ENCODE measurements at places on chromosomes 6 and 20.

DNA sequence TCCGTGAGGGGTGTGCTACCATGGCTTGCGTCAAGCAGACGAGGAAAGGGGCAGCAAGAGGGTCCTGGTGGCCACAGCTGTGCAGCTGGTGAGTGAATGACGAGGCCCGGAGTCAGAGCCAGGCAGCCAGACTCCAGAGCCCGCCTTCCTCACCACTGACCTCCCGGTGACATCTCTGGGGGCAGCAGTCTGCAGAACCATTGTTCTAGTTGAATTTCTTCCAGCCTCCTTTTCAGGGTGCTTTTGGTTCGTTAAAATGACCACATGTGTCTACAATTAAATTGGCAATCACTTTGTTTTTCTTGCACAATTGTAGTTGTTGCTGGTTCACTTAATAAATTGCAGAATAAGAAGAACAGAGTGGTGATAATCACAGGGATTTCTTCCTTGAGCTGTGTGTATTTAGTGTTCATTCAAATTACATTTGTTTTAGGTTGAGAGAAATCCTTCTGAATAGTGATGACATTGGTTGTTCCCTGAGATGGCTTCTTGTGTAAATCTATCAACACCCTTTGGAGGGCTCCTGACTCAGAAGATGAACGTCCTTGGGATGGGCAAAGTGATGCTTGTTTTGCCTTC is 96.4 kb downstream of the TULP4 start:
- peak; percentile 39 for DNase-seq

DNA sequence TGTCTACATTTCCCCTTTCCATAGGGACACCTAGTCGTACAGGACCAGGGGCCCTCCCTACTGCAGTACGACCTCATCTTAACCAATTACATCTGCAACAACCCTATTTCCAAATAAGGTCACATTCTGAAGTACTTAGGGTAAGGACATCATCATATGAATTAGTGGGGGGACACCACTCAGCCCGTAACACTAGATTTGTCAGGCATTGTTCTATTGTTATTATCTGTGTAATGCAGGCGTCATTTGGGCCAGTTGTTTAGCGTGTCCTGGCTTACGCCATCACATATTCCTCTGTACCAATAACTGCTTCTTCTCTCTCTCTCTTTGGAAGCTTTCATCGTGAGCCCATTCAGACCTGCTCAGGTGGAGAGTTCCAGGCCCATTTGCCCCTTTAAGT is 89.3 kb downstream of the CAP2 start:
- DNase-seq: no peak

GRCh38 chr6:143839196-143839595 is 3.9 kb upstream of the LTV1 start:
- no peak for DNase-seq

DNA sequence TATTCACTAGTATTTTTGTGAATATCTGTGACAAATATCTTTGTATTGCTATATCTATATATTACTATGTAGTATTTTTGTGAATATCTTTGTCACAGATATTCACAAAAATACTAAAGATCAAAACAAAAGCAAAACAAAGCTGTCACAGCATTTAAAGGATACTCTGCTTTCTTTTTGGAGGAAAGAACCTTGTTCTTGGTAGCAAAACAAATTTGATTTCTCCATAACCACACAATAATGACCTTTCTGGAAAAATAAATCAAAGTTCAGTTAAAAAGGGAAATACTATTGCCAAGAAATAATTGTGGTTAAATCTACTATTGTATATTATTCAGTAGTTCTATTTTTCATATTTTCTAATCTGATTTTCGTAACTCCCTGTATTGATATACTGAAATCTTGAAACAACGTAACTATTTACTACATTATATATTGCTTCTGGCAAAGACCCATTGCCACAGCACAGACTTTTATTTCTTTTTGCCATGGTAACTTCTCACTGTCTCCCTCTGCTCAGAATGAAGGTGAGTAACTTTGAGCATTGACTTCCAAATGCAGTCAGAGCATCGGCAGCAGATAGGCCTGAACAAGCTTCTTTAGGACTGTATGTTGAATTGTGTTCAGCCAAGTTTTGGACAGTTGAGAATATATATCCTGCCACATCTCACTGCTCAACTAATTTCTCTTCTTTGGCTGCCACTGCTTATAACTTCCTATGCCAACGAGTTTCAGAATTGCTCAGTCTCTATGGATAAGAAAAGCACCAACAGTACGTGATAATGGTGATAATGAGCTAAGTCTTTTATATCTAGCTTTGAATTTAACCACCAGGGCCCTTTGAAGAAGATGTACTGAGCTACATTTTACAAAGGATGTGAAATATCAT is 1097.2 kb upstream of the GJE1 start:
- DNase-seq: no peak

- no peak for DNase-seq
Measured at GRCh38 chr6:8100159-8100854, 2.0 kb downstream of the EEF1E1 start.

GRCh38 chr6:142359271-142359960 is 57.6 kb downstream of the ADGRG6 start:
- DNase-seq: no peak

GRCh38 chr6:163513003-163513402 is 98.5 kb downstream of the QKI start:
- DNase-seq: no peak

DNA sequence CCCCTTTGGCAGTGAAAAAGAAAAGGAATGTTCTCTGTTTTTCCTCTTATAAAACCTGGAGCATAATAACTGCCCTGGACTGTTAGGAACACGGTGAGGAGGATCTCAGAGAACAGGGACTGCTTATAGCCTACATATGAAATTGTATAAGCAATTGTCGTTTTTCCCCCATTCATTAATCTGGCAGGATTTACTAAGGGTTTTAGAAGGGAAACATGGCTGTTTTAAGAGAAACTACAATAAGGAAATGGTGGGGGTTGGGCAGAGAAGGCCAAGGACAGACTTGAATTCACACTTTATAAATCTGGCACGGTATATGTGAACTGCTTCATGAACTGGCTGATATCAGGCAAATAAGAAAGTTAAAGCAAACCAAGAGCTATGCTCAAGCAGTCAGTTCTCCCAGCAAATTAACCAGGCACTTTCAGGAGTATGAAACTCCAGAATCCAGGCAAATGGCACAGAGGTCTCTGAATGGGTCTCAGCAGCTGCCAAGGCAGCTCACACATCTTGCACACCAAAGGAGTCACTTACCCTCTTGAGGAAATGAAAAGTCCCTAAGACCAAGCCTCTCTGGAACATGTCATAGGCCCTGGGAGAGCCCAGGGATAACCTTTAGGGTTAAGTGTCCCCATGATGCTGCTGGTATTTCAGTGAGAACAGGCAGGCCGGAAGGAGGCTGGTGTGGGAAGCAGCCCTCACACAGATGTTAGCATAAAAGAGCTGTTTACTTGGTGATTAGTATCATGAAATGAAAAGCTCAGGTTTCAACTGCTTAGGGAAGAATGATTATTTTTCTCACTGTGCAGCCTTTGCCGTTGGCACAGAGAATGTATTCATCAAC is 260.5 kb upstream of the MARCKS start:
- DNase-seq: no peak

DNA sequence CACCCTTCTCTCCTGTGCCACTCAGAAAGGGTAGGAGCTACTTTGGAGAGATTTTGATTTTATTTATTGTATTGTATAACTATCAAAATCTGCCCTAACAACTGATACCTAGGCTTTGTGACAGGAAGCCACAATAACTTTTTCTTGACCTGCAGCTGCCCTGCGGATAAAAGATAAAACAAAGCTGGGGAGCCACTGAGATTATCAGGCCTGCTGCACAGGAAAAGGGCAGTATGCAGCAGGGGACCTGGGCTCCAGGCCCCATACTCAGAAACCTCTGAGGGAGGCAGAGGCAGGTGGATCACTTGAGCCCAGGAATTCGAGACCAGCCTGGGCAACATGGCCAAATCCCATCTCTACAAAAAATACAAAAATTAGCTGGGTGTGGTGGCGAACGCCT is 980 bp upstream of the SNX21 start:
- DNase-seq: no peak

- DNase-seq: no peak
Measured at GRCh38 chr20:35451295-35451694, 4.1 kb upstream of the CEP250 start.

DNA sequence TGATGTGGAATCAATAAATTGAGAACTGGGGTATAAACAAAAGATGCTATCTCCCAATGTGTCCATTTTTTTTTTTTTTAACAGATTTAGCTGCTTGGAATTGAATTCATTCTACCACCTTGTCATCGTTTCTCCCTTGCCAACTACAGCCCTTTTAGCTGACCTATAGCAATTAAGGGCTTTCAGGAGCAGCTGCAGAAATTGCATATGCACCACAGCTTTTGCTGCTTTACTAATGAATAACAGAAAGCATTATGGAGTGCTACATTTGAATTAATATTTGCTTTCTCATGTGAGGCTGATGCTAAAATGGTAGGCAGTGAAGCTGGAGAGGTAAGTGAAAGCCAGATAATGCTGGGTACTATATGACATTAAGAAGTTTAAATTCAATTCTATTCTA is 5.7 kb downstream of the SESN1 start:
- no peak for DNase-seq

- peak; percentile 59 for DNase-seq
Measured at GRCh38 chr20:50130995-50131394, 18.0 kb upstream of the UBE2V1 start.

- no peak for DNase-seq
Measured at GRCh38 chr6:39853604-39854003, 61.4 kb downstream of the DAAM2 start.

DNA sequence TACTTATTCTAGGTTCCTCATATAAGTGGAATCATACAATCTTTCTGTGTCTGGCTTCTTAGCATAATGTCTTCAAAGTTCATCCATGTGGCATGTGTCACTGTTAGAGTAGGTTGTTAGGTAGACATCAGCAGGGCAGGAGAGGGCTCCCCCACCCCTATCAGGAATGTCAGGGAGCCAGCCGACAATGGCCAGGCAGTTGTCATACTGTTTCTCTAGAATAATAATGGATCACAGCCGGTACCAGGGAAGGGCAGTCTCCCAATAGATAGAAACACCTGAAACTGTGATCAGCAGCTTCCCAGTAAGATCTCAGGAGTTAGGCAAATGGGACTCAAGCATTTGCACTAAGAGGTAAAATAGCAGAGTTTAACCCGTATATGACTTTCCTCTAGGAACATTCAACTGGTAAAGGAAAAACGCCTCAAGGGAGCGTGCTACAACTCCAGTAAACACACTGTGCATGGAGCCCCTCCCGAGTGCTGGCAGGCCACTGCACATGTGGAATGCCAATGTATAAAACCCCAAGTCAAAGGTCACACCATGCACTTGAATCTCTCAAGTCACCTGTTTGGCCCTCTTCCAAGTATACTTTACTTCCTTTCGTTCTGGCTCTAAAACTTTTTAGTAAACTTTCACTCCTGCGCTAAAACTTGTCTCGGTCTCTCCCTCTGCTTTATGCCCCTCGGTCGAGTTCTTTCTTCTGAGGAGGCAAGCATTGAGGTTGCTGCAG is 29.8 kb upstream of the SIRT5 start:
- no peak for DNase-seq

DNA sequence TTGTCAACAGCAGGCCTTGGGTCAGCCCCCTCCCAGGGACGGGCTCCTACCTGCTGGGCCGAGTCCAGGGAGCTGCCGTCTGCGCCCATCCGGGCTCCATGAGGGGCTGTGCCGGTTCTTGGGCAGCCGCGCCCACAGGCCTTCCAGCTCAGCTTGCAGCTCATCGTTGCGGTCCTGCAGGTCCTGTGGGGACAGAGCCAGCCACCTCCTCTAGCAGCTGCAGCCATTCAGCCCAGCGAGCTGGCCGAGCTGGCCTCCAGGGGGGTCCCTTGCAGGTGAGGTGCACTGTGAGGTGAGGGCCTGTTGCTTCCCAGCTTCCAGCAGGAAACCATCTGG is 74.4 kb downstream of the GINS1 start:
- DNase-seq: no peak

DNA sequence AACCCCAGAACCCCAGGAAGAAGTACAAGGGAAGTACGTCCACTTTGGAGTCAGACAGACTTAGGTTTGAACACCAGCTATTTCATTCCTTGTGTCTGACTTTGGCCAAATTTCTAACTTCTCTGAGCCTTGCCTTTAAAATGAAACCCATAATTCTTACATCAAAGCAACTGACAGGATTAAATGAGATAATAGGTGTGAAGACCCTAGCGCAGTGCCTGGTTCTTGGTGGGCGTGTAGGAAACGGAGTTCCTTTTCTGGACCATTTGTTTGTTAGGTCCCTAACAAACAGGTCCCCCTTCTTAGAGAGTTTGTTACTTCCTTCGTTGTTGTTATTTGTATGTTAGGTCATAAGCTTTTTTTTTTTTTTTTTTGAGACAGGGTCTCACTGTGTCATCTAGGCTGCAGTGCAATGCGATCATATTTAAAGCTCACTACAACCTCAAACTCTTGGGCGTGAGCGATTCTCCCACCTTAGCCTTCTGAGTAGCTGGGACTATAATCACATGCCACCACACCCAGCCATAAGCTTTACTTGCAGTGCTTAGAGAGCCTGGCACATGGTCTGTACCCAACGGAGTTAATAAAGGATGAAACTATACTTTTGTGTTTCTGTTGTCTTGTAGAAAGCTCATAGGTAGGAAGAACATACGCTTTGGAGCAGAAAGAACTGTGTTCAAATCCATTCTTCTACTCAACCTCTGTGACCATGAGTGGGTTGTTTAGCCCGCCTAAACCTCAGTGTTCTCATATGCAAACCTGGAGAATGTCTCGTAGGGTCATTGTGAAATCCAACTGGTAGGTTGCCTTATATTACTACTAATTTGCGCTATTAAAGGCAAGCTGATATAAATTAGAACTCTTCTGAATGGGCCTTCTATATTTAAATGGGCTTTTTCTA is 21.8 kb upstream of the MROH8 start:
- no peak for DNase-seq

- DNase-seq: no peak
Measured at GRCh38 chr20:14888134-14888533, 550.7 kb upstream of the FLRT3 start.

GRCh38 chr6:163835439-163836171 is 421.1 kb downstream of the QKI start:
- DNase-seq: no peak

- no peak for DNase-seq
Measured at GRCh38 chr6:14478381-14479225, 361.0 kb downstream of the CD83 start.

GRCh38 chr6:66556936-66557335 is 849.9 kb upstream of the EYS start:
- DNase-seq: no peak

DNA sequence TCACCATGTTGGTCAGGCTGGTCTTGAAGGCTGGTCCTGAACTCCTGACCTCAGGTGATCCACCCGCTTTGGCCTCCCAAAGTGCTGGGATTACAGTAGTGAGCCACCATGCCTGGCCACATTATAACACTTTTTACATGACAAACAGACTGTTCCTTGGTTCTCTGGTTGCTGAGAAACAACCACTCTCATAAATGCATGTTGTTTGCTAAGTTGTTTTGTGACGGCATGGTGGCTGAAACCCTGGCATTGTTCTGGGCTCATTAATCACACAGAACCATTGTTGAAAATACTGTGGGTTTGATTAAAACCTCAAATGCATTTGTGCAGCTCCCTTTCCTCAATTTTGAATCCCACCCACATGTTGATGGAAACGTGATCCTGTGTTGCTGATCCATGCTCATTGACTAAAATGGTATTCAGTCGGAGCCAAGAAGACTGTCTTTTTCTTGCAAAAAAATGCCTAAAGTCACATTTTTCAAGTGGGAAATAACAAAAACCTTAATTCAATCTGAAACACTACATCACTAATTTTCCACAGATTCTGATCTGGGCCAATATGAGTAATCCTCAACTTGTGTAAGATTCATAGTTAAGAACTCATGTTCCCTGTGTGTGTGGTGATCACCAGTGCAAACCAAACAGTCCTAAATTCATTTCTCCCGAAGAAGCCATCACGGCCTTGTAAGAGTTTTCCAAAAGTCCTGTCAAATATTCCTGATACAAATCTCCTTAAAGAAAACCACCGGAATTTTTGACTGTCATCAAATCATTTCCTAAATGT is 132.8 kb downstream of the FNDC1 start:
- DNase-seq: no peak
